Fibroblast of skin of left quadriceps (primary cell): ENCODE measurements at places on chromosomes 11 and 22.

- no peak for DNase-seq
Observed at GRCh38 chr22:46081831-46082210, 68.5 kb upstream of the PPARA start.

DNA sequence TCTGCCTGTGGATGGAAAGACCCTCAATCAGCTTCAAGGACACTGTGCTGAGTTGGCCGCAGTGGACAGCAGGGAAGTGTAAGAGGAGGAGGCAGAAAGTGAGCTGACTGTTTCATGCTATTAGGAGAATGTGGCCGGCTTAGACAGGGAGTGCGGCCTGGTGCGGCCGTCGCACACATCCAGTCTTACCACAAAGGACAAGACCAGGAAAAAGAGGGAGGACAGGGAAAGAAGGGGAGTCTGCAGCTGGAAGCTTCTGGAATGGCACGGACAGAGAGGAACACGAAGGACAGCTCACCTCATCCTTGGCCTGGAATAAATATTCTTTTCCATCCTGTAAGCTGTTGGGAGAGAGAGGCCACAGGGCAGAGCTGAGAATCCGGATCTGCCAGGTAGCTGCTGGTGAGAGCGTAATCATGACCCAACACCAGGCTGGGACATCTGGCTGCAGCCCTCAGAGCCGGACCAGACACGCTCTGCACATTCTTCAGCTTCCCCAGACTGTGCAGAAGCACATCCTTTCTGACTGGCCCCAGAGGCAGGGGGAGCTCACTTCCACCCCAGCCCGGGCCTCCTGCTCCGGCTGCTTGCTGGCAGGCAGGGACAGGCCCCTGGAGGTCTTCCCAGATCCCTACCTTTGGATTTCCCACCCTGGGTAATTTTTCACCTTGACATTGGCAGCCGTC lies 8.6 kb upstream of the RBM4B start:
- no peak for DNase-seq

GRCh38 chr11:91997226-91997625 lies 227.4 kb upstream of the FAT3 start:
- no peak for DNase-seq

- DNase-seq: no peak
Observed at GRCh38 chr11:113305440-113306336, 8.7 kb upstream of the TTC12 start.
